ENCODE measurements at places on chromosomes 5 and 9.
A peak's percentile ranks its signal among the peaks of the same experiment; 100 is the strongest.

DNA sequence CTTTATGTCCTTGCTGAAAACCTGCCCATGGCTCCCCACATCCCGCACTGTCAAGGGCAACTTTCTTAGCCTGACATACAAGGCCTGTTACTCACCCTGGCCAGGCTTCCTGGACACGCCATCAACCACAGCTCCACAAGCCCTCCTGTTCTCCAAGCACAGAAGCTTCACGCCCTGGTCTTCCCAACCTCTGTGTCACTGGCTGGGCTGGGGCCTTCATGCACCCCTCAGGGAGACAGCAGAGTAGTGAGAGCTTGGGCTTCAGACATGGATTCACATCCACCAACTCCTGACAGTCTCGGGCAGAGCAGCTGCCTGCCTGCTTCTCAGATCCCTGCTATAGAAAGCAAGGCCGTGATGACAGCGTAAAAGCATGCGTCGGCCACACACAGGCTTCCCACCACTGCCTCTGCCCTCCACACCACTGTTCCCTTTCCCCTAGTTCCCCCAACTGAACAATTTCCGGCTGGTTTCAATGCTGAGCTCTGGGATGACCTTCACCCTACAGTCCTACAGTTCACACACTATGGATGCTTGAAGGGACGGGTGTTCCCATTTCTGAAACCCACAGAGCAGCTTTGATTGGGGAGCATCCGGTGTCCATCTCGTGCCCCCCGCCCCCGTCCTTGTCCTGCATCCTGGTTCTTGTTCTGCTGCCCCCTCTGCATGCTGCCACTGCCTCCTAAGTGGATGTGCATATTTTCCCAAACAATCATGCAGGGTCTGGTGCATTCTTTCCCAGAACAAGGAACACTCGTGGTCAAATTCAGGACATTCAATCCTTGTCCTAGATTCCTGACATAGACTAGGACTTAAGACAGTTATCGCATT is 33.4 kb upstream of the ADAMTS2 start:
- DNase-seq = no peak

DNA sequence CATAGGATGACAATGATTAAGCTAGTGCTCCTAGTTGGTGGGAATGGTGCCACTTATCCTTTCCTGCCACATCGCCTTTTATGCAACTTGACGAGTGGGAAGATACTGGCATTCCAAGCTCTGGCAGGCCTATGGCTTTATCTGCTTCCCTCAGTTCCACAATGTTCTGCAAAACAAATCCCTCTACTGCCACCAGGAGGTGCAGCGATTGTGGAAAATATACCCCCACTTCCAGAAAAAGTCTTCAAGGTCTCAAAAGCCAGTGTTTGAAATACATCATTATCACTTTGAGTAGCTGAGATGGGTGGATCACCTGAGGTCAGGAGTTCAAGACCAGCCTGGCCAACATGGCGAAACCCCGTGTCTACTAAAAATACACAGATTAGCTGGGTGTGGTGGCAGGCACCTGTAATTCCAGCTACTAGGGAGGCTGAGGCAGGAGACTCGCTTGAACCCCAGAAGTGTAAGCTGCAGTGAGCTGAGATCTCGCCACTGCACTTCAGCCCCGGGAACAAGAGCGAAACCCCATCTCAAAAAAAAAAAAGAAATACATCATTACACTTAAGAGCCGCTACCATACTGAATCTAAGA is 3.4 kb downstream of the CLINT1 start:
- peak; percentile 18 for DNase-seq

- DNase-seq = no peak
These were observed 431.1 kb downstream of the DTWD2 start for GRCh38 chr5:118557251-118557661.

- DNase-seq = no peak
These were observed 531.1 kb downstream of the CETN3 start for GRCh38 chr5:89878140-89879132.

- DNase-seq = no peak
These were observed 213.6 kb upstream of the KCNN2 start for GRCh38 chr5:114148253-114148652.

- DNase-seq = no peak
These were observed 651 bp upstream of the AK1 start for GRCh38 chr9:127878001-127878651.

DNA sequence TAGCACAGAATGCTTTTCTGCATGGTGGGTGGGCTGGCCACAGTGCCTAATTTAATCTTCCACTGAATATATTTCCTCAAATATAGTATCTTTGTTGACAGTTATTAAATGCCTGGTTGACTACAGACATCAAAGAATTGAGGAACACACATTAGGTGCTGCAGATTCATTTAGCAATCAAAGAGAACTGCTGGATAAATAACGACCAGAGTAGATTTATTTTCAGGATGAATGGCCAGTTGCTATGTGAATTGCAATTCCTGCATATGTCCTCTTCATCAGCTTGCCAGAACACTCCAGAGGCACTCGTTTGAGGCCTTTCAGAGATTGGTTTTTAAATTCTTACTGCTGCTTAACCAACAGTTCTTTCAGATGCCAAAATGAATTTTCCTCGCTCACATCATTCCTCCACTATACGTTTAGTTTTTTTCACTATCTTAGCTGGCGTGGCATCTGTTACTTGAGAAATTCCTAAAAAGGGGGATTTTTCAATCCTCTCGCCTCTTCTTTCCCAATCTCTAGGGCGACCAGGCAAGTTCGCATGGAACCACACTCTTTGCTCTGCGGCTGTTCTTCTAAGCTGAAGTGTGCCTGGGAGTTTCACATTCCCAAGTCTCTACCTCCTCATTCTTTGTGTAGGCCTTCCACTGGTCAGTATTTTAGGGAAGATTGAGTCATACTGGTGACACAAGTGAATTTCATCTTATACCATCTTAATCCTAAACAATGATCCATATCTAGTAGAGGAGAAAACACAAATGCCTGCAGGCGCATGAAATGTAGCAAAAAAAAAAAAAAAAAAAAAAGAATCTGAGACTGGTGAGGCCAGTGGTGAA is 237.1 kb upstream of the NMUR2 start:
- DNase-seq = no peak

DNA sequence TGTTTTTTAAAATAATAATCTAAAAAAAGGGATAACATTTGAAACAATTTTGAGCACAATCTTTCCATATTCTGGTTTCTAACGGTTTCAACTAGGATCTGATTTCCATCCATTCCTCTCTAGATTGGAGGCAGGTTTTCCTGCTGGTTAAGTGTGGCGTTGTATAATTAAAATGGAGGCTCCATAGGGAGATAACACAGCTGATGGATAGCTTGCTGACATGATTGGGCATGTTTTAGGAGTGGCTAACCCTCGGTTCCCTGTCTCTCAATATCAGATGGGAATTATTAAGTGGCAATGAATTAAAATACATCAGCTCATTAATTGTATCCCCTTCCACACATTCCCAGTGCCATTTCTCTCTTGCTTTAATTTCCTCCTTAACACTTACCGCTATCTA is 209.0 kb downstream of the ALDH1A1 start:
- no peak for DNase-seq

GRCh38 chr5:45035991-45036390 is 227.2 kb downstream of the MRPS30 start:
- DNase-seq = no peak

DNA sequence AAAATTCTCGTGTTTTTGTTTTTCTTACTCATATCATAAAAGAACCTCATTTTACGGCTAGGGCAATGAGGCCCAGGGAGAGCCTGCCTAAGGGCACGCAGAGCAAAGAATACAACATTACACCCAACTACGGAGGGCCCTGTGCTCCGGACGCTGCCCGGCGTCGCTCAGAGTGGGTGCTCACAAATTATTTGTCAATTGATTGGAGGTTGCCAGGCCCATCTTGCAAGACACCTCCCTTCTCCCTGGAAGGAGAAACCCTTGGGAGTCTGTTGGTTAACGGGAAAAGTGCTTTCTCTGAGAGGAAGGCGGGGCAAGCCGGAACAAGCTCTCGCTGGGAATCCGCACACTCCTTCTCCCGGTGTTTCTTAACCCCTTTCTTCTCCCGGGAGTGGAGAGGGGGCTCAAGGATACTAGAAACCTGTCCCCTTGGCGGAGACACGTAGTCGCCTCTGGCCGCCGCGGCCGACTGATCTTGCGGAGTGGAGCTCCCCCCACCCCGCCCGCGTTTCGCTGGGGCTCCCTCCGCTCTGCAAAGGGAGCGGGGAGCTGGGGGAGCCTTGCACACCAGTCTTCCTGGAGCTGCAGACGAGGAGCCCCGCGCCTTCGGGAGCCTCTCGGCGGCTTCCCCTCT is 599.3 kb upstream of the SGCD start:
- no peak for DNase-seq

- DNase-seq = no peak
These were observed 269.3 kb downstream of the DMRT2 start for GRCh38 chr9:1319436-1319835.

GRCh38 chr5:168948746-168949145 is 352.2 kb downstream of the SLIT3 start:
- no peak for DNase-seq

- no peak for DNase-seq
These were observed 108.2 kb downstream of the HTR1A start for GRCh38 chr5:63854076-63854475.

- no peak for DNase-seq
These were observed 210.1 kb downstream of the TRIM32 start for GRCh38 chr9:116897201-116897600.

DNA sequence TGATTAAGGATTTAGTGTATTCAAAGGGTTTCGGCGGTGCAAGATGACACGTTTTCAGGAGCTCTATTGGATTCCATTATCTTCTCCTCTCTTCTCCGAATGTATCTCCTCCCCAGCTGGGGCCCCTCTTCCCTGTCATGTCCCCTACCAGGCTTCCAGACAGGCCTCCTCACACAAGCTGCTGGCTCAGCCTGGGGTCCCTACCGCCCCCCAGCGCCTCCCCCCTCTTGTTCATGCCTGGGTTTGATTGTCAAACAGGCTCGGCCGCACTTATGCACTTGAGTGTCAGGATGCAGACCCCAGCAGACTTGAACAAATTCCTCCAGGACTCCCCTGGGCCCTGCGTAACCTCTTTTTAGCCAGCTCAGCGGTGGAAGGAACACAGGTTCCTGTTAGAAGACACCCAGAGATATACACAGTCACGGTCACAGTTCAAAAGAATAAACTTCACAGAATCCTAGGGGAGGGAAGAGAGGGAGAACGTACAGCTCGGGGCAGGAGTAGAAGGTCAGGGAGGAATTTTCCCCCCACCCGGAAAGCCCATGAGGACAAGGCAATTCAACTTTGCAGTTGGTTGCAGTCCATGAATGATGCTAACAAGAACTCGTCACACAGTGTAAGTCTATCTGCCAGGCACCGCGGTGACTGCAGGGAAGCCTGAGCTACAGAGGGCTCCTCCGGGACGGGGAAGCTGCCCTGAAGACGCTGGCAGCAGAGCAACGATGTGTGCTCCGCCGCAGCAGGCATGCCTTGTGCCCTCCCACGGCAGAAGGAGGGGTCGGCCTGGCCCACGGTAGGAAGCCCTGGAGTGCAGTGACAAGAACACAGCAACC is 560.0 kb downstream of the BNC2 start:
- no peak for DNase-seq

Measured in CD4-positive, alpha-beta T cell treated with Interleukin-4 for 4 hours (primary cell).